ENCODE measurements at places on chromosomes 2 and 18.

- no peak for DNase-seq
Measured at GRCh38 chr2:111982822-111983221, 72.2 kb upstream of the TMEM87B start.

- DNase-seq, result no peak
Measured at GRCh38 chr2:201007584-201007998, 44.1 kb upstream of the ORC2 start.

DNA sequence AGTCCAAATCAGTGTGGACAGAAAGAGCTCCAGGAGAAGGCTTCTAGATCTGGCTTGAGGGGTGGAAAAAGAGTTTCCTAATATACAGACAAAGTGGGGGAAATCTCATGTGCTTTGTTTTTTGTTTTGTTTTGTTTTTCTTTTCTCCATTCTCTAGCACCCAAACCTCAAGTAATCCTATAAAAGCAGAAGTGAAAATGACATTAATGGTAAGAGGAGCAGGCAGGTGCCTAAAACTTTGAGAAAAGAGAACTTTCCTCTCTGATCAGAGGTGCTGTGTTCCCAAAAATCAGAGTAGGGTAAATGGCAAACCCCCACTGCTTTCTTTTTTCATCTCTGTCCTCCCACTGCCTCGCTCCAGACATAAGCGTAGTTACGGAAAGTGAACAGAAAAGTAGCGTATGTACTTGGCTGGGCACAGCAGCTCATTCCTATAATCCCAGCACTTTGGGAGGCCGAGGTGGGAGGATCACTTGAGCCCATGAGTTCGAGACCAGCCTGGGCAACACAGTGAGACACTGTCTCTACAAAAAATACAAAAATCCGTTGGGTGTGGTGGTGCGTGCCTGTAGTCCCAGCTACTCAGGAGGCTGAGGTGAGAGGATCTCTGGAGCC lies 77.8 kb downstream of the FAM161A start:
- DNase-seq, result no peak

DNA sequence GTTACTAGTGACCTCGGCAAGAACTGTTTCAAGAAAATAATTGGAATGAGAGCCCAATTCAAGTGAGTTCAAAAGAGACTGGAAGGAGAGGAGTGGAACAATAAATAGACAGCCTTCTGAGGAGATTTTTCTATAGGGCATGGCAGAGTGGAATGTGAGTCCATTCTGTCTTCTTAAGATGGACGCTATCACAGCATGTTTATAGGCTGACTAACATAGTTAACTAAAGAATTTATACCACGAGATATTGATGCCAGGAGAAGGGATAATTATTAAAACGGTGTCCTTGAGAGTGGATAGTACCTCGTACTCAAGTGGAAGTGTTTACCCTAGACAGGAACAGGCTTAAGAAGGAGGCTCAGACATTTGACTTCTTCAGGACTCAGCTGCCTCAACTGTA lies 143.5 kb upstream of the RBBP8 start:
- DNase-seq, result no peak

GRCh38 chr2:42547014-42547413 lies 21.4 kb upstream of the MTA3 start:
- DNase-seq, result no peak

- no peak for DNase-seq
Measured at GRCh38 chr2:37800176-37800858, 124.8 kb upstream of the RMDN2 start.

DNA sequence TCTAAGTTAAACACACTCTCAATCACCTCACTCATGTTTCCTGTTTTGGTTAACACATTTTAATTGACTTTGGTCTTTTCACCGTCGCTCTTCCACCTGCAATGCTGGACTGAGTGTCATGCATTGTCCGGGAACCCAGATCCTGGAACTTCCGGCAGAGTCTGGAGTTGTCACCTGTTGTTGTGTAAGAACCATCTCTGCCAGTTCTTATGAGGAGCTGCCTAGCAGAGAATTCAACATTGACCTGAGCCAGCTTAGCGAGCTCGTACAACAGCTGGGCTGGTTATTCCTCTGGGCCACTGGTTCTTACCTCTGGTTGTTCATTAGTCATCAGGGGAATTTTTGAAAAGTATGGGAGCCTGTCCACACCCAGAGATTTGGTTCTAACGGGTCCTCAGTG lies 75.7 kb downstream of the BCL2L11 start:
- no peak for DNase-seq

DNA sequence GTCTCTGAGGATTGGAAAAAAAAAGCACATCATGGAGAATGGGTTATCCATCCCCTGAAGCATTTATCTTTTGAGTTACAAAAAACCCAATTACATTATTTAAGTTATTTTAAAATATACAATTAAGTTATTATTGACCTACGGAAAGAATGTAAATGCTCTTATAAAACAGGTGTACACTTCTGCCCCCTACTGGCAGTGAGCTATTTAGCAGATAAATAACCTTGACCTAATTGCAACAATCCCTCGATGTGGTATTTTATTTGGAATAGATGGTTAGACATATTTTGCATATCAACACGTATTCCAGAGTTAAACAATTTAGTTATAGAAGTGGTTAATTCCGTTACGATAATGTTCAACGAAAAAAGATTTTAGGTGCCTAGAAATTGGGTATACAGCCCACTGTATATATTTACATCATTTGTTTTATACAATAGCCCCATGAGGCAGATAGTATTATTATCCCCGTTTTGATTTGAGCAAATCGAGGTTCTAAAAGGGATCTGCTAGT lies 9.1 kb upstream of the DAW1 start:
- no peak for DNase-seq
